ENCODE measurements at places on chromosomes 1 and 21. TPM values are rescaled to one million over a fixed set of nuclear protein-coding genes. Genes with fewer than 3 reads are reported as not detected.

USH2A gene
- polyA plus RNA-seq: 0.08 TPM

VAV3 gene
- polyA plus RNA-seq: 5.5 TPM

- peak; percentile 53 for DNase-seq
Observed at GRCh38 chr1:91173346-91173890, 151.6 kb upstream of the ZNF644 start.

DNA sequence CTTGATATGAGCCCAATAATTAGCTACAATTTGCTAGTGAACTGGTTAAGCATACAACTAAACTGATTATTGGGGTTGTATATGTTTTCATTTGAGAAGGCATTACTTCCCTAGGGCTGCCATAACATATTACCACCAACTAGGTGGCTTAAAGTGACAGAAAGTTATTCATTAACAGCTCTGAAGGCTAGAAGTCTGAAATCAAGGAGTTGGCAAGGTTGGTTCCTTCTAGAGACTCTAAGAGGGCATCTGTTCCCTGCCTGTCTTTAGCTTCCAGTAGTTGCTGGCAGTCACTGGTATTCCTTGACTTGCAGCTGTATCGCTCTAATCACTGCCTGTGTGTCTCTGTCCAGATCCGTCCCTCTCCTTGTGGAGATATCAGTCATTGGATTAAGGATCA lies 86.3 kb downstream of the LHX9 start:
- no peak for DNase-seq

- DNase-seq: peak; percentile 82
Observed at GRCh38 chr1:227415115-227415790, 97.0 kb upstream of the CDC42BPA start.

DNA sequence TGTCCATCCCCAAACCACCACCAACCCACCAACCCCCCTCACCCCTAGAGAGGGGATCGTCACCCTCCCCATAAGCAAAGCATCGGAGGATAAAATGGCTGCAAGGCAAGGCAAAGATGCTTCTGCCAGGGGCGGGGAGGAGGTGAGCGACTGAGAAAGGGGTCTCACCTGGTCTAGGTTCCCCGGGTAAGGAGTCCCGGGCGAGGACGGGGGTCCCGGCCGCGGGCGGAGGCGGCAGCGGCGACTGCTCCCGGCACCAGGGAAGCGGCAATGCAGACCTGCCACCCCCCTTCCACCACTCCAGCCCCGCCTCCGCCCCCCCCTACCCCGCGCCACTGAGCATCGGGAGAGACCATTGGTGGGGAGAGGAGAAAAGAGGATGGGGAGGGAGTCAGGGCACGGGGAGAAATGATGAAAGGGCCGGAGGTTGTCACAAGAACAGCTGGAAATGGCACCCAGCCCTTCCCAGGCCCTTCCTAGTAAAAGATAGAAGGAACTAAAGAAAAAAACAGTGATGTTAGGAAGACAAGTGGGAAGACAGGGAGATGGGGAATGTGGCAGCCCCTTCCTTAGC lies at the start of gene SV2A:
TSS of gene SV2A (minus strand) at position 274 of the 574 bp plus-strand sequence. CDS start 4,004 bp downstream, outside the sequence.
- DNase-seq: peak; percentile 56
